Ecto neural progenitor cell (in vitro differentiated cells): ENCODE measurements at places on chromosomes 4 and X.
A peak's percentile ranks its signal among the peaks of the same experiment; 100 is the strongest.

DNA sequence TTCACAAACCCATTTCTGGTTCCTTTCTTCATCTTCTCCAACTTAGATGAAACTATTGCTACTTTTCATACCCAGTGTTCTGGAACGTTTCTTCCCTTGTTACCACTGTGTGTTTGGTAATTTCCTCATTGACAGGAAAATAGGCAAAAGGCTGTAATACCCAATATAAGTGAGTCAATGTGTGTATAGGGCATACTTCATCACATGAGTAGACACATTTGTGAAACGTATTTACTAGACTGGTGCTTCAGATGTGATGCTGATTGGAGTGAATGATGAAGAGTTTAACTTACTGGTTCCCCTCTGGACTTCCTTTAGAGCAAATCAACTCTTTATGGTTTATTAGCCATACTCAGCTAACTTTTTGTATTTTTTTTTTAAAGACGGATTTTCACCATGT lies 195.1 kb upstream of the ATP6AP2 start:
- no peak for DNase-seq

DNA sequence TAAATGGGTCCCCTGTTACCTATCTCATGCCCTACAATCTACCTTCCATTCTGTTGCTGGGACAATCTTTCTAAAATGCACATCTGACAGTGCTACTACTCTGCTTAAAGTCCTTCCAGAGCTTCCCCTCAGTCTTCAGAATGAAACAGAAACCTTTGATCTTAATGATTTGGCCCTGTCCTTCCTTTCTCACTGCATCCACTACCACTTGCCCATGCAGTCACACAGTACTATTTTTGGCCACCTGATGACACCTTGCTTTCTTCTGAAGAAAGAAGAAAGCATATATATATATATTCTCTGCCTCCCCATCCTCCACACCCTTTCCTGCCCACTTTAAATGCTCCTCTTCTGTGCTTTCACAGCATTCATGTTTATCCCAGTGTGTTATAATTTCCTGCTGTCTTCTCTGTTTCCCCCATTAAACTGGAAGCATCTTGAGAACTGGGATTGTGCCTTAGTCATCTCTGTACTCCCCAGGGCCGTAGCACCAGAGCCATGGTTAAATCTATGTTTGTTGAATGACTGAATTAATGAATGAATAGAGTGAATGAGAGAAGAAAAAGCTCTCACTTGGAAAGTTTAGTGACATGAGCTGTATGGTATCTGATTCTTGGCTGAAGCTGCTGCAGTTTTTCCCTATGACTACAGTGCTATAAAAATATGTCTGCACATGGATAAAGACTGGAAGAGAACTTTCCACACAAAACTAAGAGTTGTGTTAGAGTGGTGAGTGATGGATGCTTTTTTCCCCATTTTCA lies 56.2 kb downstream of the RTL9 start:
- no peak for DNase-seq

- DNase-seq: peak; percentile 49
These were observed 102.5 kb upstream of the MID1 start for GRCh38 chrX:10722851-10723250.

DNA sequence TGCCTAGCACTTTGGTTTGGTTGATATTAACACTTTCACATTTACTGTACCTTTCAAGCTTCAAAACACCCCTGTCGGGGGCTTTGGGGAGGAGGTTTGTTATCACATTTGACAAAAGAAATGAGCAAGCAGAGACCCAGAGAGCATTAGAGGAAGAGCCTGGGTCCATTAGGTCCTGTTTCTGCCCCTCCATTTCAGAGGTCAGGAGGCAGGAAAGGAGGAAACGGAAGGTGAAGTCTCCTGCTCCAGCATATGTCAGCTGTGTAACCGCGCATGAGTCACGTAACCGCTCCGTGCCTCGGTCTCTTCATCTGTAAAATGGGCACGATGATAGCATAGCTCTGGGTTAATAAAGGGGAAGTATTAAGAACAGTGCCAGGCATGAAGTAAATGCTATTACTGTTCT lies 201.9 kb upstream of the BCOR start:
- no peak for DNase-seq

DNA sequence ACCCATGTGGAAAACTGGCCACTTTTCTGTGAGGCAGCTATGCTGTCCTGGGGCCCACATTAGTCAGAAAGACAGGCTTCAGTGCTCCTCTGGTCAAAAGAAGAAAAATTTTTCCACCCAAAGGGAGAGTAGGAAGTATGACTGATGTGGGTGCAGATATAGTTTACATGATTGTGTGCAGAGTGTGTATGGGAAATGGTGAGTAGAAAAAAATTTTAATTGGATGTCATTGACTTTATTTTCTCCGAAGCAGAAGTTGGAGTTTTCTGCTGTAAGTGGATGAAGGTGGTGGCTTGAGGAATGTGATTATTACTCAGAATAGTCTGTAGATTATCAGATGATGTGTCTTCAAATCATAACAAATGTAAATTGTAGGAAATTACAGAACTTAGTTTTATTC lies 241.5 kb upstream of the IGFBP7 start:
- no peak for DNase-seq

DNA sequence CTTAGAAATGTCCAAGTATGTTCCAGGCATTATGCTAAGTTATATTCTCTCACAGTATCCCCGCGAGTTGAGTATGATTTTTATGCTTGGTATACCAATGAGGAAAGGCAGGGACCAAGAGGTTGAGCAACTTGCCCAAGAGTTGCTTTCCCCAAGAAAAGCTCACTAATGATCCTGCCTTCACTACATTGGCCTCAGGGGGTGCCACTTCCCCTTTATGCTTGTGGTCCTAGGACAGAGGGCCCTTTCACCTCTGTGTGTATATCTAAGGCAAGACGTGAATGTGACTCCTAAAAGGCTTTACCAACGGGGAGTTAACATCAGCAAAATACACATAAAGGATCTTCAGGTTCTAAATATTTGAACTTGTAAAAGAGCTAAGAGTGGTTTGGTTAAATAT lies 164.4 kb upstream of the CPEB2 start:
- no peak for DNase-seq

- no peak for DNase-seq
These were observed 150.6 kb upstream of the ANKRD50 start for GRCh38 chr4:124863040-124863545.

- no peak for DNase-seq
These were observed 30.9 kb upstream of the HAND2 start for GRCh38 chr4:173560896-173561295.

GRCh38 chrX:24242649-24243175 lies 71.2 kb downstream of the SUPT20HL2 start:
- no peak for DNase-seq

DNA sequence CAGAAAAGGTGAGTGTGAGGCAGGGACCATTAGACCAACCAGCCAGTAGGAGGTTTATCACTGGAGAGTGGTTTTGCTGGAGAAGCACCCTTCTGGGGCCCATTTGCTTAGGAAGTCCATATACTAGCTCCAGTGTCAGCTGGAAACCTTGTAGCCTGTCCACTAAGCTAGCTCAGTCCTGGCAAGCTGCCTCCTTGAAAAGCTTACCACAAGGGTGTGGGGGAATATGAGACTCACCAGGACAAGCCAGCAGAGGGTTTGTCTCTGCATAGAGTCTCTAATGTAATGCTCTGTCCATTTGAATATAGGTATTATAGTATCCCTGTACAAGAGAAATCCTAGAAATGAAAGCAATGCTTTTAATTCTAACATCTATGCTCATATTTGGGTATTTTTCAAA lies 86.3 kb downstream of the FBXL5 start:
- no peak for DNase-seq

DNA sequence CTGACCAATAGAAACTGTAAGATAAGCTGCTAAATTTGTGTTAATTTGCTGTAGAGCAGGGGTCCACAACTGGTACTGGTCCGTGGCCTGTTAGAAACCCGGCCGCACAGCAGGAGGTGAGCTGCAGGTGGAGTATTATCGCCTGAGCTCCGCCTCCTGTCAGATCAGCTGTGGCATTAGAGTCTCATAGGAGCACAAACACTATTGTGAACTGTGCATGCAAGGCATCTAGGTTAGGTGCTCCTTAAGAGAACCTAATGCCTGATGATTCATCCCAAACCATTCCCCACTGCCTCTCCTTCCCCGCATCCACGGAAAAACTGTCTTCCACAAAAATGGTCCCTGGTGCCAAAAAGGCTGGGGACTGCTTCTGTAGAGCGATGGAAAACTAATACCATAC lies 19.7 kb downstream of the FBXW7 start:
- no peak for DNase-seq

- no peak for DNase-seq
These were observed 6.2 kb downstream of the JCHAIN start for GRCh38 chr4:70660106-70660505.

GRCh38 chr4:31189938-31190337 lies 469.8 kb downstream of the PCDH7 start:
- no peak for DNase-seq

GRCh38 chr4:69523385-69524132 lies 27.9 kb upstream of the UGT2B4 start:
- DNase-seq: no peak

GRCh38 chrX:138986235-138986634 lies 274.7 kb upstream of the FGF13 start:
- DNase-seq: no peak

DNA sequence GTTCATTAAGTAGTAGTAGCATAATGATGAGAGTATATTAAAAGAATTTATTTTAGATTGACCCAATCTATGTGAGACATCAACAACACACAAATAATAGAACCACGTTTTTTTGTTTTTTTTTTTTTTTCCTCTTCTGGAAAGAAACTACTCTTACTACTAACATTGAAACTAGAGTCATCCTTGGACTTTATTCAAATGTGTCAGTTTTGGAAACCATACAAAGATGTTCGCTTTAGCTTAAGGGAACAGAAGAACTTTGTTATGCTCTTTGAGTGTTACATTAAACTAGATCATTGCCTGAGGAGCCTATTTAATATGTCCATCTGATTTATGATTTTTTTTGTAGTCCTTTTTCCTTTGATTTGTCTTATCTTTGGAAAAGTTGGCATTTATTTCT lies 166.7 kb downstream of the RPA4 start:
- DNase-seq: no peak

GRCh38 chrX:66731398-66731797 lies 92.5 kb upstream of the EDA2R start:
- DNase-seq: no peak

DNA sequence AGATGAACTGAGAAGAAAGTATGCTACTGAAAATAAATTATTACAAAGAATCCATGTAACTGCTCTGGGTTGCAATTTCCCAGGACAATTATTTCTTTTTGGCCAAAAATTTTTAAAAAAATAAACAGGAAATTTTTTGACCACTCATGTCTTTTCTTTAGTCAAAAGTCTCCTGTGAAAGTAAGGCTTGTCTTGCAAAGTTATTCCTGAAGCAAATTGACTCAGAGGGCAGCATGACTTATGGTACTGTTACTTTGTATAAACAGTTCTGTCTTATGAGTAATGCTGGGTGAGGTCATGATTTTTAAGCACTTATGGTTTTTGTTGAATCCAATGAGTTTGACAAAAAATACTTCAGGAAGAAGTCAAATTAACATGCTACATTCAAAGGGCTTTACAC lies 292.8 kb upstream of the ARSJ start:
- no peak for DNase-seq

GRCh38 chrX:7261672-7262332 lies 113.8 kb upstream of the PUDP start:
- DNase-seq: no peak

DNA sequence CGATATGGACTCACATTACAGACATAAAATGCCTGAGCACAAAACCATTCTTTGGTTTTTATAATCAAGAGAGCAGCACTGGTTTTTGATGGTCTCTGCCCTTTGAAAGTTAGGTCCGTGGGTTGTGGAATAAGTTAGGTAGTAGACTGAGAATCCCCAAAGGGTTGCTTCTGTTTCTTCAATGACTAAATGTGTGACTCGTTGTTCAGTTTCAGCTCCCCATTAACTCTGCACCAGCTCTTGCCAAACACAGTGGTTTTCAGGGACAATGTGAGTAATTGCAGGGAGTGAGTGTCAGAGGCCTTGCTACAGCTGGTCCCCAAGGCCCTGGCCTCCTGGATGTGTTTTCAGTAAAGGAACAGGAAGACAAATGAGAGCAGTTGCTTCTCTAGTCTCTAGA lies 24.8 kb downstream of the SMIM20 start:
- DNase-seq: no peak

DNA sequence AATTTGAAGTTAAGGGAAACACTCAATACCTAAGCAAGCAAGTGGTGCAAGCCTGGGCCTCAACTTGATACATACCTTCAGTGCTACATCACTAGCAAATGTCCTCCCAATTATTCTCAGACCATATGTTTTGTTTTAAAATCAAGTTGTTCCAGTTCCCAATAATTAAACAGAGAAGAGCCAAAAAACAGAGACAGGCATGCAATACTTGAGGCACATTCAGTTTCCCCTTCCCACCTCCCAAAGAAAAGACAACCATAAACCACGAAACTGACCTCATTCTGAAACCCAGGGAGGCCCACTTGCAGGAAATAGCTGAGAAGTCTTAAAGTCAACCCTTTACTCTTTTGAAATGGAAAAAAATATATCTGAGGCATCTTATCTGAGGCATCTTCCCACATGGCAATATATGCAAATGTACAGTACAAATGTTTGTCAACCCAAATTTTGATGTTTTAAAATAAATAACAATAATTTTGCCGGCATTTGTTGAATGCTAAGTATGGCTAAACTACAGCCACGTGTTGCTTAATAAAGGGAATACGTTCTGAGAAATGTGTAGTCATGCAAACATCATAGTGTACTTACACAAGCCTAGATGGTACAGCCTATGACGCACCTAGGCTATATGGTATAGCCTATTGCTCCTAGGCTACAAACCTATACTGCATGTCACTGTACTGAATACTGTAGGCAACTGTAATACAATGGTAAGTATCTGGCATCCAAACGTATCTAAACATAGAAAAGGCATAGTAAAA lies 147.5 kb downstream of the TSPAN5 start:
- no peak for DNase-seq
